Stimulated activated CD8-positive, alpha-beta memory T cell treated with anti-CD3 and anti-CD28 coated beads, Interleukin-15, amount 100 ng/mL, for 24 hours (primary cell): ENCODE measurements at places on chromosomes 1 and 21.

DNA sequence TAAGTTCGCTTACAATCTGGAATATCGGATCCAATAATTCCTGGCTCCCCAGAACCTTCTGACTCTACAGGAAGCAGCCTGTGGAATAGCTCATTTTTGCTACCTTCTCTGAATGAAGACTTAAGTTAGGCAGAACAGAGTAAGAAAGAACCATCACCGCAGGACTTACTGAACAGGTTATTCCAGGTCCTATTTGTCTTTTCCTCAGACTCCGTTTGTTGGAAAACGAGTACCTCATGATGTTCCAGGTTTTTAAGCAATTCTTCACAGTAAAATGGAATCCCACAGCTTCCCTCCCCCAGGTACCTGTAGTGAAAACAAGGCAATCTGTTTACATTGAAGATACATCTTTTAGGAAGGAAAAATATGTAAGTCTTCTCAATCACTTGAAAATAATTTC, 59.8 kb downstream of the ADCY10 start:
- no peak for DNase-seq

DNA sequence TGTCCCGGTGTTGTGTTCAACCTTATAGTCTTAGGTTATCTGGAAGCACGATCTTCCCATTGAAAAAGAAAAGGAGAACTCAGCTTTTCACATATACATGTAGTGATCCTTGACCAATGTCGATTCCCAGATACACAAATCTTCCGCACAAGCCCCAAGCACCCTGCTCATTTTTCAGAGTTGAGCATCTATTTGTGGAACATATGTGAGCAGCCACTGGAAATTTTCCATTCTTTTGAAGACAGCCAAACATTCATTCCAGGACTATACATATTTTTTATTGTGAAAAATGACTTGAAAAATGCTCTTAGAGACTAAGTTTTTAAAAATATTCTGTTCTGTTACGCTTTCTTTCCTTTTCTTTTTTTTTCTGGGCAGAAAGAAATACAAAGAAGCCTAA, 371.9 kb downstream of the RGS7 start:
- DNase-seq: no peak

- no peak for DNase-seq
Observed at GRCh38 chr1:198497326-198498102, 43.0 kb downstream of the ATP6V1G3 start.

DNA sequence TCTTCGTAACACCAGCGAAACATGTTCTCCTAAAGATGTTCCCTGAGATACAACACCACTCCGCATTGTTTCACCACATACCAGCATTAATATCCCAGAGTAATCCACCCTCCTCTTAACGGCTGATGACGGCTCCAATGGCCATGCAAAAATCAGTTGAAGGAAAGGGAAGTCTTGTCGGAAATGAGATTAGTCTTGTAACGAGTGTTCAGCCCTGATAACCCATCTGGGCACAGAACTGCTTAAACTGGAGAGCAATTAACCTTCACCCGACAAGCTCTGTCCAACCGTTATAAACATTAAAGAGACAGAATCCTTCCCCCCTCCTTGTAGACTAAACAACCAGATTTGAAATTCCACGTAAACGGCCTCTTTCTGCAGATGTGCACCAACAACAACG, 21.9 kb downstream of the ERG start:
- DNase-seq: no peak

DNA sequence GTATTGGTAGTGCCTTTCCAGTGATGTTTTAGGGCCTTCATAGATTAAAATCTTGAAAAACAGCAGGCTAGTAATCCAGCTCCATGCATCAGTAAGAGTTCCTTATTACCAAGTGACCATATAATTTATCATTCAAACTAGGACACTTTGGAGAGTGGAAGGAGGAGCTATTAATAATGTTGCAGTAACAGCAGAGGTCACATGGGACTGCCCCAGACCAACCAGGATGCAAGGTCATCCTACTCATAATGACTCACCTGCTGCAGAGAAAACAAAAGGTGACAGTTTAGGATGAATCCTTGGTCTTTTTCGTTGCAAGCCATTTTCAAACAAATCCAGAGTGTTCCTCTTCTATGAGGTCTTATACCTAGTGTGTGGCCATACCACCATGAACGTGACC, 187.4 kb downstream of the NUF2 start:
- DNase-seq: no peak
